ENCODE measurements at places on chromosomes 5 and 9.

- DNase-seq: no peak
Measured at GRCh38 chr9:89874351-89875321, 269.8 kb downstream of the GADD45G start.

GRCh38 chr5:178143901-178144300, 9.8 kb downstream of the NHP2 start:
- no peak for DNase-seq

- no peak for DNase-seq
Measured at GRCh38 chr5:14809369-14810155, 62.0 kb downstream of the ANKH start.

GRCh38 chr5:62138607-62139006, 167.4 kb upstream of the KIF2A start:
- DNase-seq: no peak

DNA sequence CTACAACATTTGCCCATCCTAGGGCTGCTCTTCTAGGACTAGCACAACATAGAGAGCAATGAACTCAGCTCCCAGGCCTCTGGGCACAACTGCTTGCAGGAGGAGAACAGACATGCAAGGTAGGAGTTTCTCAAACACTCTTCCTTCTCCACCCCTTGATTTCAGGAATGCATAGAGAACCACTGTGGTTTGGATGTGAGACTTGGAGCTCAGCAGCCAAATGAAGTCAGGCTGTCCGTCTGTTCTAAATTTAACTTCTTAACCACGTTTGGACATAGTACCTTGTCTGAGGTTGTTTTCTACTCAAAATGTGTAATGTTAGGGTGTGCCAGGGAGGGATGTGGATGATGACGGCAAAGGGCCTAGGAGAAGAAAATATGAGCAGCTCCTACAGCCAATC, 515.1 kb upstream of the TNC start:
- no peak for DNase-seq

DNA sequence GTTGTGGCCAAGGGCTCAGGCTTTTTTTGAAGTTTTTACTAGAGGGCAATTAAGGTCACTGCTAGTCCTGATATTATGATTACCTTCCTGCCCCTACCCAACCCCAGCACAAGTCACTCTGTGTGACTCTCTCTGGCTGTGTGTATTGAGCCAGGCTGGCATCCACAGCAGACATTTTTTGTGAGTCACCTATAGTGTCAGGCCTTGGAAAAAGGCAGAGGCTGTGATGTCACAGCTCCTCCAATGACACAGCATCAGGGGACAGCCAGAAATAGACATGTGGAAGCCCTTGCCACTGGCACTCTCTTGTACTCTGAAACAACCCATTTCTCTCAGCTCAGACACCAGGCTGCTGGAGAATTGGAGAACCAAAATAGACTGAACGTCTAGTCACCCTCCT, 145.4 kb downstream of the NMUR2 start:
- no peak for DNase-seq

- DNase-seq: no peak
Measured at GRCh38 chr5:95177456-95177855, 107.4 kb downstream of the MCTP1 start.

- no peak for DNase-seq
Measured at GRCh38 chr9:93673839-93674334, 97.5 kb downstream of the PHF2 start.

GRCh38 chr9:92147852-92148180, 32.6 kb upstream of the SPTLC1 start:
- DNase-seq: no peak

GRCh38 chr9:136403538-136403914, 3.6 kb upstream of the SNAPC4 start:
- no peak for DNase-seq

DNA sequence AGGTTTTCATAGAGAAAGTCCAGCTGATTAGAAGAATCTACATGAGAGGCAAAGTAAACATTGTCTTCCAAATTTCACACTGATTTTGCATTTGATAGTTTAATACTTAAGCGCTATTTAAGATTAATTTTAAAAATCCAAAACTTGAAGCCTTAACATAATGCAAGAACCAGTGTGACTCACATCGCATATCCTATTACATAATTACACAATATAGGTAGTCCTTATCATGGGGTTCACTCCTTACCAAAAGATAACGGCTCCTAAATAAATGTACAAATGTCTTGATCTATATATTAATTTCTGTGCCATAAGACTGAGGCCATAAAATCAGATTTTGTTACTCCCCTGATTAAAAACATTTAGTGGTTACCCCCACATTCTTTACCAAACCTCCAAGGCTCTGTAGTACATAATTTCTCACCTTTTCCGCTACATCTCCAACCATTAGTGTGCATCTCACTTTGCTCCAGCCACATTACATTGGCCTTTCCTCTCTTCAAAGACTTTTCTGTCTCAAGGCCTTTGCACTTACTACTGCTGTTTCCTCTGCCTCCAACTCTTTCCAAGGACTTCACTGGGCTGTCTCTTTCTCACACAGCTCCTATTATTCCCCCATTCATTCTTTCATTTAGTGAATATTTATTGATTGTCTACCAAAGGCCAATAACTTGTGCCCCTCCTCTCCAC, 1.0 kb downstream of the RIOK2 start:
- DNase-seq: no peak

DNA sequence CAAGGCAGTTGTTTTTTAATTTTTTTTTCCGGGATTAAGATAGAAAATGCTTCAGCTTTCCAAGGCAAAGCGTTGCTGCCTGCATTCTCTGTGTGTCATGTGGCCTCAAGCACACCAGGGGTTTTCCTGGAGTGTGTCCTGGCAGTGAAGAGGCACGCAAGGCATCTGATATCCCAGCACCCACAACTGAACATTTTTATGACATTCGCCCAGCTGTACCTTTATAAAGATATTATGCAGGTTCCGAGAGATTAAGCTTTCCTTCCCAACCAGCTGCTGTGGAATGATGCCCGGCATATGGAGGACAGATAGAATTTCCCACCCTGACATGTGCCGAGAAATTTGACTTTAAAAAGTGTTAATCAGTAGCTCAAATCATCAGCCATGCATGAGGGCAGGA, 205.6 kb downstream of the GADD45G start:
- no peak for DNase-seq

- DNase-seq: no peak
Measured at GRCh38 chr5:148615644-148616275, 38.6 kb downstream of the HTR4 start.

DNA sequence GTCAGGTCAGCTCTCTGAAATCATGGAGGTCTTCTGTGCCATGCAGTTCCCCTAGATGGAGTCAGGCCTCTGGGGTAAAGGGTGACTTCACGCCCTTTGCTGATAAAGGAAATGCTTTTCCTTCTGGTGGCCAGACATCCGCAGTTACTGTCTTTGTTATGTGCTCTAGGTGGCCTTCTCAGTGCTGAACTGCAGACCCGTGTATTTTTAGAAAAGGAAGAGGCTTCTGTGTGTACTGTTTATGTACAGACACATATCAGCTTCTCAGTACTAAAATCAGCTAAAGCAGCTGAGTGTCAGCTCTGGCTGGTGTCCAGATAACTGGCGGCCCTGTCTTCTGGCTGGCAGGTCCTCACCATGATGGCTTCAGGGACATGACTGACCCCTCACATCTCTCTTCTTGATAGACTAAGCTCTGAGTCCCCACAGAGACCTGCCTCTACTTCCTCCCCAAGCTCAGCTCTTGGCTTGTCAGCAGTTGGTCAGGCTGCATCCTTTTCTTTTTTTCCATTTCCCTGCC, 75.3 kb downstream of the ARHGAP26 start:
- no peak for DNase-seq

GRCh38 chr9:32701321-32702022, 66.0 kb upstream of the TAF1L start:
- no peak for DNase-seq

GRCh38 chr5:92917044-92917443, 664.0 kb downstream of the NR2F1-AS1 start:
- no peak for DNase-seq

DNA sequence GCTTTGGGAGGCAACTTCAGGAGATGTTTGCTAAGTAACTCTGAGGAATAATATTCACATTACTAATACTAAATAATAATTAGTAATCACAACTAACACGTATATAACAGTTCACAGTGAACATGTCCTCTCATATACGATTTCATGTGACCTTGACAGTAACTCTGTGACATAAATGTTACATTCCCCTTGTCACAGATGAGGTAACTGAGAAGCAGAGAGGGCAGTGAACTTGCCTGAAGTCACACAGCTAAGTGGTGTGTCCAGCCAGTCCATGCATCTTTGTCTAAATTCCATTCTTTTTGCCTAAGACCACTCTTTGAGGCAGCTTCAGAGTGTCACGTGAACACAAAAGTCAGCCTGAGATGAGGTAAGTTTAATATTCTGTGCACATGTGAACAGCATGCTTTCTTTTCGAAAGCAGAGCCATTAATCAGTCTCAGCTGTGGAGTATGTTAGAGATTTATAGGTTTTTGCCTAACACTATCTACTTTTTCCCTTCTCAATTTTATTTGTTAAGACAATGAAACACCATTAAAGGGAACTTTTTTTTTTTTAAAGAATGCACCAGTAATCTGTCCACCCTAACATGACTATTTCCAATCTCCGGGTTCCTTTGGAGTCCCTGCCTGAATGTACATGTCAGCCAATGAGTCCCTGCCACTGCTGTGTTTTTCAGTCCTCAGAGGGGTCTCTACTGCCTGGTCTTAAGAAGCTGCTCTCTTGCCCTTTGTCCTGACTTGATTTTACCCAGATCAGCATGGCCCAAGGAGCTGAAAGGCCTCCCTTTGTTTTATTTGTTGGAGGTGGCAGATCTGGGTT, 43.5 kb downstream of the SH3PXD2B start:
- DNase-seq: no peak

GRCh38 chr9:118029425-118029824, 325.2 kb downstream of the TLR4 start:
- no peak for DNase-seq

All from anterior cingulate cortex (tissue), 58 donors.